Activated CD8-positive, alpha-beta memory T cell treated with anti-CD3 and anti-CD28 coated beads, Interleukin-2, amount 10 ng/mL, durations not matched to agents 7 days and 5 days (primary cell): ENCODE measurements at places on chromosomes 5 and 9.

- DNase-seq: no peak
Observed at GRCh38 chr9:74078647-74079046, 418.5 kb upstream of the RORB start.

DNA sequence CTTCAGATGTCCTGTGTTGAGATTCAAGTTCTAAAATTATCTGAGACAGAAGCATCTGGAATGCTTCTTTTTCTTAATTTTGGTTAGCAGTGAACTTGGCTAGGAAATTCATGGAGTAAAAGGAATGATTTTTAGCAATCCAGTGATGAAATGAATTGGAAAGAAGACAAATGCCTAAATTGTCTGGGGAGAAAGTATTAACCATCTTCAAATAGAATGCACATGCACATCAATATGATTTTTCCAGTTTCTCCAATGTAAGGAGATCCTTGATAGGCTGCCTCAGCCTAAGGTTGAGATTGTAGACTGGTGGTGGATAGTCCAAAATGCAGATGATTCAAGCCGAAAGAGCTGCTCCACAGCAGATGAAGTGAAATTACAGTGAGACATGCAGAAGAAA is 106.7 kb downstream of the PCSK5 start:
- no peak for DNase-seq

DNA sequence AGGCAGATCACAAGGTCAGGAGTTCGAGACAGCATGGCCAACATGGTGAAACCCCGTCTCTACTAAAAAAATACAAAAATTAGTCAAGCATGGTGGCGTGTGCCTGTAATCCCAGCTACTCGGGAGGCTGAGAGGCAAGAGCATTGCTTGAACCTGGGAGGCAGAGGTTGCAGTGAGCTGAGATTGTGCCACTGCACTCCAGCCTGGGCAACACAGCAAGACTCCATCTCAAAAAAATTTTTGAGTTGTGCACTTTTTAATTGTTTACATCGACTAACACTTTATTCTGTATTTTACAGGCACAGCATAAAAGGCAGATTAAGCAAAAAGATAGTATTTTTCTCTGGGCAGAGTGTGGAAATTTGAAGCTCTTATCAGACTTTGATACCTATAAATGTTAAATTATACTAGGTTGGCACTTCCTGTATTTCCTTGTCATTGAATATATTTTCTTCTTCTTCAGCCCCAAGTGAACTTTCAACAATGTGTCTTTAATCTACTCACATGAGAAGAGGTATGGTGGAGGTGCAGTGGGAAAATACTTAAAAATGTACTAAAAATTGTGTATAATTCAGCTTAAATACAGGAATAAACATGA is 180.6 kb upstream of the ELL2 start:
- DNase-seq: no peak

GRCh38 chr5:93069276-93069675 is 511.7 kb downstream of the NR2F1-AS1 start:
- DNase-seq: no peak

GRCh38 chr5:83956386-83956785 is 235.7 kb upstream of the HAPLN1 start:
- DNase-seq: no peak

DNA sequence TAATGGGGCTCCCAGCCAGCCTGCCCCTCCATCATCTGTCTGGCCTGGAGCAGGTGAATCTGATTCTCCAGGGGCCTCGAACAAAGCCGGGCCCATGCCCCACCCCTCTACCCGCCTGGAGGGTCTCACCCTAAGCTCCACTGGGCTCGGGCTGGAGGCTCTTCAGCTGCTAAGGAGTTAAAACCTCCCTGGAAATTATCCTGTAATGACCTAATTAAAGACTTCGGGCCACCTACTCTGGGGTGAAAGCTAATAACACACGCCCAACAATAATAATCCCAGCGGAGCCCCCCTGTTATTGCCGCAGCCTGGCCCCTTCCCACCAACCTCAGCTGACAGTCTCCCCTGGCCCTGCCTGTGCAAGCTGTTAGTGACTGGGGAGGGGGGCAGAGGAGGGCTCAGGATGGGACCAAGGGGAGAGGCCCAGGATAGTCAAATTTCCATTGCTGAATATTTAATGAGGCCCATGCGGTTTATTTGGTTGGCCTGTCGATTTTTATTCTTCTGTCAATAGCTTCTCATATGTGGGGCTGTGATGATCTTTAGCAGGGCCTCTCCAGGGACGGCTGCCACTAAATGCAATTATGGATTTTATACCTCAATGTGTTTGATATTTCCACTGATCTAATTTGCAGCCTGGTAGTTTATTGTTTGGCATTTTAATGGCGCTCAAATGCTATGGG is 25.7 kb downstream of the LMX1B start:
- no peak for DNase-seq

GRCh38 chr9:137455359-137455991 is 3.7 kb downstream of the NSMF start:
- DNase-seq: no peak

GRCh38 chr9:86600977-86601376 is 246.8 kb upstream of the TUT7 start:
- DNase-seq: no peak
